ENCODE measurements at places on chromosomes 16 and 17.

- no peak for DNase-seq
Measured at GRCh38 chr17:48579471-48579759, 1.3 kb upstream of the HOXB4 start.

DNA sequence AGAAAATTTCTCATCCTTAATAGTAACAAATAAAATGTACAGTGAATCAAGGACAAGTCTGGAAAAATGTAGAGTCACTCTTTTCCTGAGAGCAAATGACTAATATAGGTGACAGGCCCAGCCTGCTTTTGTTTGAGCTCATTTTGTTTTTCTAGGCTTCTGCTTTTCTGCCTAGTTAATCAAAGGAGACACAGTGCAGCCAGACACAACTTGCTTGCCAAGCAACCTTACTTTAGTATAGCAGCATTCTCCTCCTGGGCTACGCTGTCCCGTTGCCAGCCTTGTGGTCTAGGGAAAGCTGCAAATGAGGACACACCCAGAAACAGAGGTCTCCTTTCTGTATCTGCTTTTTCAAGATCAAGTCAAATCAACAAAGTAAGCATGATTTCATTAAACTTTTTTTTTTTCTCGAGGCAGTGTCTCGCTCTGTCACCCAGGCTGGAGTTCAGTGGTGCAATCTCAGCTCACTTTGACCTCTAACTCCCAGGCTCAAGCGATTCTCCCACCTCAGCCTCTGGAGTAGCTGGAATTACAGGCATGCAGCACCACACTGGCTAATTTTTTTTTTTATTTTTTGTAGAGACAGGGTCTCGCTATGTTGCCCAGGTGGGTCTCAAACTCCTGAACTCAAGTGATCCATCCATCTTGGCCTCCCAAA is 17.2 kb downstream of the GINS3 start:
- DNase-seq, result no peak

DNA sequence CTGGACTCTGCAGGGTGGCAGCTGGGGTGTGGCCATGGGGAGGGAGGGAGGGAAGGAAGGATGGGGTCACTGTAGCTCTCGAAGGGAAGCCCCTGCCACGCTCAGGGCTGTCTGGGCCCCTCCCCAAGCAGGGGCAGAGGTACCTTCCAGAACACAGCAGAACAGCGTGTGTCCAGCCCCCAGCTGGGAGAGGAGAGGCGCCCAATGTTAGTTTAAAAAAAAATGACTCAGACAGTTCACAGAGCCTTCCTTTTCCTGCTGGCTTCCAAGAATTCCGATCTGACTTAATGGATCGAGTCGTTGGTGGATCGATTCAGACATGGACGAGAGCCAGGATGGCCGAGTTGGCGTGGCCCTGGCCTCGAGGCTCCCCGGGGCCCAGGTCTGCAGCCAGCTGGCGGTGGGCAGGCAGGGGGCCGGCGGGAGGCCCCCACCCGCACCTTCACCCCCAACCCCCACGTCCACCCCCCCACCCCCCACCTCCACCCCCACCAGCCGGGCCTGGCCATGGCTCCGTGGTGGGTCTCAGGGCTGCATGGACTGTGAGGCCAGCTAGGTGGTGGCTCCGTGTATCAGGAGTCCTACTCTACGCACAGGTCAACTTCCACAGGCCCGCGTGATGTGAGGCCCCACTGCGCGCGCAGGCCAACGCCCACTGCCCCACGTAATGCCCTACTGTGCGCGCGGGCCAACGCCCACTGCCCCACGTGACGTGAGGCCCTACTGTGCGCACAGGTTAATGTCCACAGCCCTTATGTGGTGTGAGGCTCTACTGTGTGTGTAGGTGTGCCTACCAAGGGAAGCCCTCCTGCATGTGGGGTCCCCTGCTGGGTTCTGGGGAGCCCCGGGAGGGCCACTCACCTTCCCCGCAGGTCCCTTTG is 21.8 kb downstream of the CACNA1H start:
- DNase-seq, result no peak

GRCh38 chr17:1491443-1492248 is 840 bp downstream of the MYO1C start:
- DNase-seq, result no peak
